Fibroblast of the aortic adventitia (primary cell): ENCODE measurements at places on chromosomes 2 and 18. TPM values are rescaled to one million over a fixed set of nuclear protein-coding genes. Genes with fewer than 3 reads are reported as not detected.

The FNDC4 gene
- 7.3 and 45.8 TPM in 2 replicates for total RNA-seq

The MRPS9 gene
- total RNA-seq = 17.8 and 30.4 TPM in 2 replicates

The NCOA1 gene
- total RNA-seq = 10.4 and 24.0 TPM in 2 replicates

The SCG2 gene
- total RNA-seq = 0.63 and 3.4 TPM in 2 replicates

The TET3 gene
- total RNA-seq = 2.4 and 6.1 TPM in 2 replicates

The POU3F3 gene
- not detected in 2 replicates for total RNA-seq

The M1AP gene
- total RNA-seq = not detected in 2 replicates

The OTOF gene
- total RNA-seq = not detected in 2 replicates

The SLC4A3 gene
- 2.5 and 14.7 TPM in 2 replicates for total RNA-seq

The PIEZO2 gene
- 1.6 and 40.2 TPM in 2 replicates for total RNA-seq

The GPR17 gene
- total RNA-seq = not detected in 2 replicates

The LRPPRC gene
- 64.1 and 106 TPM in 2 replicates for total RNA-seq

The ARL4C gene
- total RNA-seq = 33.7 and 136 TPM in 2 replicates

The LRRFIP1 gene
- 29.2 and 49.0 TPM in 2 replicates for total RNA-seq

The MPV17 gene
- 37.7 and 92.8 TPM in 2 replicates for total RNA-seq

The ONECUT2 gene
- total RNA-seq = under 0.01 TPM in 2 replicates

The TDRD15 gene
- total RNA-seq = not detected in 2 replicates

The DARS1 gene
- total RNA-seq = 89.0 and 98.2 TPM in 2 replicates
